ENCODE measurements at places on chromosomes 7 and 10. TPM values are rescaled to one million over a fixed set of nuclear protein-coding genes. Genes with fewer than 3 reads are reported as not detected.

Gene AGR3
- 38.8 TPM for polyA plus RNA-seq

Gene RTKN2
- 6.0 TPM for polyA plus RNA-seq

Gene TRPV6
- polyA plus RNA-seq = 8.2 TPM

Gene ASB10
- polyA plus RNA-seq = not detected

Gene LRMDA
- 19.1 TPM for polyA plus RNA-seq

Gene PSD
- polyA plus RNA-seq = 10.1 TPM

Measured in right lung (tissue), 10 donors.